AG09319 (cell line): ENCODE measurements at places on chromosomes 13 and 19.

DNA sequence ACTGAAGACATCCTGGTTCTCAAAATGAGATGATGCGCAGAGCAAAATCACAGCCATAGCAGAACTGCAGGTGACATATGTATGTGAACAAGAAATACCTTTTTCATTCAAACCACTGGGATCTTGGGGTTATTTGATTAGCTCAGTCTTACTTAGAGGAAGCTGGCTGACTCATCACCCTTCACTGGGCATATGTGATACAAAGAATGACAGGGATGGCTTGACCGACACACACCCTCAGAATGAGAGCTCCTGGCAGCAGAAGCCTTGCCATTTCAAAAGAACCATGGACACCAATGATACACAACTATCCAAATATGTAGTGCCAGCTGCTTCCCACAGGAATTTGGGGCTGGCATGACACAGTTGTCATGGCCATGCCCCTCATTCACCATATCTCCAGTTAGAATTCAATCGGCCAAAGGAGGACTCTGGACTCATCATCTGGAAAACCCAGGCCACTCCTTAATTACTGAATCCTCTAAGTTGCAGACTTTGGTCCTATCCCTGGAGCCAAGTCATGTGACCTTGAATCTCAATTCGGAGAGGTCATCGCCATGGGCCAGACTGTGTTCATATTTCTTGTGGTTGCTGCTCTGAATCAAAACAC lies 115.8 kb downstream of the KATNAL1 start:
- DNase-seq = no peak

- DNase-seq = no peak
Measured at GRCh38 chr13:97434397-97435201, 630 bp downstream of the RAP2A start.

GRCh38 chr19:54561840-54562239 lies 11.8 kb upstream of the LILRA2 start:
- DNase-seq = no peak

DNA sequence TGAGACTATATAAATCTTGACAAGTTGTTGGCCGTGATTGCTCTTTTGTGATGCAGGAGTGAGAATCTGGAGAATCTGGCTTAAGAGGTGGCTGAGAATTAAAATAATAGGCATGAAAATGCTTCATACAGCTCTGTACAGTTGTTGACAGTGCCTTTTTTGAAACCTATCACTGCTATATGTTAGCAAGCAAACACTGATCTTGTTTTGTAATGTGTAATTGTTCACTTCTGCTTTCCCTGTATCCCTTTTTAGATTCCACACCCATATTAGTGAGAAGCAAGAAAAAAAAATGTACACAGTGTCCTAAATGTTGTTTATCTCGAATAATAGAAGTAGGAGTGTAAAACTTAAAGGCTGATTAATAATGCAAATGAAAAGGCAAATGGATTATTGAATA lies 31.1 kb downstream of the ITM2B start:
- no peak for DNase-seq

DNA sequence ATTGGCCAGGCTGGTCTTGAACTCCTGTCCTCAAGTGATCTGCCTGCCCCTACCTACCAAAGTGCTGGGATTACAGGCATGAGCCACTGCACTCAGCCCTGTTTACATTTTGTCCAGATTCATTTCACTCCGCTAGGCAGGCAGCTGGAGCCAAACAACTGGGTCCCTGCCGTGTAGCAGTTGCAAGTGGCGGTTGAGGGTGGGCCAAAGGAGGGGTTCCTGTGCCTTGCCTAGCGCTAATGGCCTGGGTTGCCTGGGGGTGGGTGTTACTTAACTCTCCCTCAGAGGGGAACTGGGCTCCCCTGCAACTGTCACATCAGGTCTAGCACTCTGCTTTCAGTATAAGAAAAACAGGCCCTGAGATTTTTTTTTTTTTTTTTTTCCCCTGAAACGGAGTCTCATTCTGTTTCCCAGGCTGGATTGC lies 7.4 kb downstream of the ACP5 start:
- no peak for DNase-seq

DNA sequence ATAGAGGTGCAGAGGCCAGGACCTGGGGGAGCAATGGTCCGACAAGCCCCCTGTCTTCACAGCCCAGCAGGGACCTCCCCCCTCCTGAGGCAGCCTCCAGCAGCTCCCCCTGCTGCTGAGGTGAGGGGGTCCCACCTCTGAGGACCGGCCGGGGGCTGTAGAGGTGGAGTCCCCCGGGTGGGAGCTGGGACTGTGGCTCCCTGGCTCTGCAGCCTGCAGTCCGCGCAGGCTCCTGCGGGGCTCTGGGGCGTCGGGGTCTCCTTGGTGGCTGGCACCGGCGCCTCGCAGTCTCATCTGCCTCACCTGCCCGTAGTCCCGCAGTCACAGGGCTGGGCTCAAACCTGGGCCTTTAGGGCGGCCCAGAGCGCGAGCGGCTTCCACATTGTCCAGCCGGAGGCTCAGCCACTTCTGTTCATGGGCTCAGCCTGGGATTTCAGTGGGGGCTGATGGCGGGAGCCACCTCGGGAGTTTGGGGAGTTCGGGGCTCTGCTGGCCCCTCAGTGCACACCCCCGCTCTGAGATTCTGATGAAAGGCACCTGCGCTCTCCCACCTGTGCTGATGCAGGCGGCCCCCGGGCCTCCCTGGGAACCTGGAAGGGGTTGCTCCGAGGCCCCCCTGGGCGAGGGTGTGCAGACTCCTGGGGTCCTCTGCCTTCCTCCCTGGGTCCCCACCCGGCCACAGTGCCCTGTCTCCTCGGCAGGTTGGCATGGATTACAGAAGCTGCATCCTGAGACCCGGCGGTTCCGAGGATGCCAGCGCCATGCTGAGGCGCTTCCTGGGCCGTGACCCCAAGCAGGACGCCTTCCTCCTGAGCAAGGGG lies 7.0 kb upstream of the ZNF554 start:
- no peak for DNase-seq

- DNase-seq = no peak
Measured at GRCh38 chr13:30700364-30700763, 35.0 kb upstream of the ALOX5AP start.

- no peak for DNase-seq
Measured at GRCh38 chr19:51256155-51256625, 5.3 kb downstream of the SIGLECL1 start.

GRCh38 chr19:4409123-4409933 lies 6.9 kb downstream of the CHAF1A start:
- no peak for DNase-seq

GRCh38 chr19:46471116-46471733 lies at the start of gene PNMA8A:
Gene PNMA8A (minus strand): TSS chr19:46471563. CDS start chr19:46471035, 528 bp downstream.
- no peak for DNase-seq

- DNase-seq = no peak
Measured at GRCh38 chr13:40974460-40975407, 44.4 kb downstream of the ELF1 start.

GRCh38 chr13:74661851-74662250 lies 527.6 kb upstream of the KLF12 start:
- DNase-seq = no peak

DNA sequence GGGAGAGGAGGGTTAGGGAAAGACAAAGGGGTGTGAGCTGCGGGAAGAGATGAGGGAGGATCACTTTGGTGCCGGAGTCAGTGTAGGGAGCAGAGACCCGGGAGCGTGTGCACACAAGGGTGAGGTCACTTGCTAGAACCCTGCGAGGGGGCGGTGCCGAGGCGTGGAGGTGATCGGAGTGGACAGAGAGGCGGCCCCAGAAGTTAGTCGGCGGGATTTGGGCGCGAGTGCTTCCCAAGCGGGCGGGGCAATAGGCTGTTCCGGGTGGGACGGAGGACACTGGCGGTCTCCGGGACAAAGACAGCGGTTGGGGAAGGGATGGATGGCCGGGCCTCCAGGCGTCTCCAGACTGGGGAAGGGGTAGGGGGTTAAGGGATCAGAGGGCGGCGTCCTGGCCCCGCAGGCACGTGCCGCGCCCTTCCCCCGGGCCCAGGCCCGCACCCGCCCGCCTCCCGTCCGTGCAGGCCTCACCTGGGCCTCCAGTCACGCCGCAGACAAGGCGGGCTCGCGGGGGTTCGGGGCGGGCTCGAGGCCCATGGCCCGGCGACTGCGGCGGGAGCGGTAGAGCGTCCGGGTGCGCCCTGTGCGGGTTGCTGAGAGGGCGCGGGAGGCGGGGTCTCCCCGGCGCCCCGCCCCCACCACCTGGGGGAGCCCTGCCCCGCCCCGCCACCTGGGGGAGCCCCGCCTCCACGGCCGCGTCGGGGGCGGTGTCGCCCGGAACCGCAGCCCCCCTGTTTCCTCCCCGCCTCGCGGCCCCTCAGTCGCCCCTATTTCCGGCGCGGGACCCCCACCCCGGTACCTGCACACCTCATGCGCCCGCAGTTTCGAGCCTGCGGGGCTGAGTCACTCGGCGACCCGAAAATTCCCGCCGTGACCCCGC lies at the start of gene LPAR2:
LPAR2 (minus strand) TSS at position 600 of the 880 bp plus-strand sequence. CDS start 945 bp downstream, outside the sequence.
- DNase-seq = no peak

DNA sequence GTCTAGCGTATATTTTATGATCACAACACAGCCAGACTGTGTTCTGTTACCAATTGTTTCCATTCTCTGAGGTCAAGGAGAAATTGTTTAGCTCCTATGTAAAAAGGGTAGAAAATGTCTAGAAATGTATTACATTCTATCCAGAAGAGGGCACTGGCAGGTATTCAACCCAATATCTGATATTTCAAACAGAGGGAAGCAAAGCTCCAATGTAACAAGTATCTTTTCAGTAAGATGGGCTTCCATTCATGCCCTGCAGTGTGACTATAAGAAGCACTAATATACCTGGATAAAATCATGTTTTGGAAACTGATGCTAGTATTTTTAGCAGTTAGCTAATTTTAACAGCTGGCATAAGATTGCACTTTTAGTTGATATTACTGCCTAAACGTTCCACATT lies 312.7 kb downstream of the FGF14 start:
- no peak for DNase-seq

GRCh38 chr19:32061315-32061714 lies 284.1 kb upstream of the ZNF507 start:
- DNase-seq = no peak

DNA sequence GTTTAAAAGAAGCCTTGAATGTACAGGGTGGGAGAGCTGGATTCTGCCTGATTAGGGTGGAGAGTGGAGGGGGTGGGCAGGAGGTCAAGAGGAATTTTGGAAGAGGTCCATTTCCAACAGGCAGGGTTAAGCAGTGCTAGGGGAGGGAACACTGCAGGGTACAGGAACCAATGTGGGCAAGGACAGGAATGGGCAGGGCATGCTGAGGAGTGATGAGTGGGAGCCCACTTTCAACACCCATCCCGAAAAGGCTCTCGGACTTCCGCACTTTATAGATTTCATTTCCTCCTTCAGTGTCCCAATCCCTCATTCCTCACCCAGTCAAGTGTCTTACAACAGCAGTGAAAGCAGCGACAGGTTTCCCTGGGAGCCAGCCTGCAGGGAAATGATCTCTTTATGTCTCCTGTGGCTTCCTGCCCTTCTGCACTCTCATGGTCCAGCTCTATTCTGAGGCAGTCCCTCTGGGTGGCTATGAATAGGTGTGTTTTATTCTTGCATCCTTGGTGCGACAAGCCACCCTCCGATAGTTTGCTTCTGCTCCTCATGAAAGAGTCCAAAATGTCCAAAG lies 50.5 kb upstream of the ZNF507 start:
- DNase-seq = no peak

GRCh38 chr13:113034451-113035212 lies 65.6 kb downstream of the MCF2L start:
- peak; percentile 14 for DNase-seq

GRCh38 chr19:1080360-1081161 lies 13.6 kb downstream of the ARHGAP45 start:
- DNase-seq = no peak

DNA sequence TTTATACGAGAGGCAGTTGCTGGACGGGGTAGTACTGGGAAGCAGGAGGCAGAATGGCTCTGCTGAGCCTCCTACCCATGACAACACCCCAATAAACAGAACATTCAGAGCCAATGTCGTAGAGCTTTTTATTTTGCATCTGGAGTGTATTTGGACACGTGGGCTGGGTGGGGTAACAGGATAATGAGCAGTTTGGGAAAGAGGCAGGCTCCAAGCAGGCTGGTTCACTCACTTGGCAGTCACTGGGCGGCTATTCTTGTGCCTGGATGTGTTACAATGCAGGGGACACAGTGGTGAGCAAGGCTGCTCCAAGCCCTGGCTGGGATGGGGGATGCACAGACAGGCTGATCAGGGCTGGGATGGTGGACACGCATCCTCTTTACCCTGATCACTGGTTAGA lies 9.5 kb downstream of the ACTMAP start:
- peak; percentile 78 for DNase-seq

GRCh38 chr19:12785431-12786031 lies 5.8 kb upstream of the JUNB start:
- no peak for DNase-seq

DNA sequence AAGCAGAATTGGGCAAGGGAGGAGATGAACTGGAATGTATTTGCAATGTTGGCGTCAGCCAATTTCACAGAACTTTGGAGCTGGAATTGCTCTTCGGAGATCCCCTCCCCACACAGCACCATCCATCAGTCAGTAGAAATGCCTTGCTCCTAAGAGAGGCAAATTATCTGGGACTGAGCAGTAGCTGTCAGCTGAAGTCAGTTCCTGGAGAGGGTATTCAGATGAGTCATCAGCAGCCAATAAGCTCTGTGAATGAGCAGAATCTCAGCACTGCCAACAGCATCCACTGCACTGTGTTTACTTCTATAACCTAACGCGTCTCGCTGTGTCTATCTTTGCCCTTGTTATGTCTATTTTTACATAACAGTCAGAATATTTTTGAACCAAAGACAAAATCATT lies 213.7 kb downstream of the SLITRK5 start:
- DNase-seq = no peak

DNA sequence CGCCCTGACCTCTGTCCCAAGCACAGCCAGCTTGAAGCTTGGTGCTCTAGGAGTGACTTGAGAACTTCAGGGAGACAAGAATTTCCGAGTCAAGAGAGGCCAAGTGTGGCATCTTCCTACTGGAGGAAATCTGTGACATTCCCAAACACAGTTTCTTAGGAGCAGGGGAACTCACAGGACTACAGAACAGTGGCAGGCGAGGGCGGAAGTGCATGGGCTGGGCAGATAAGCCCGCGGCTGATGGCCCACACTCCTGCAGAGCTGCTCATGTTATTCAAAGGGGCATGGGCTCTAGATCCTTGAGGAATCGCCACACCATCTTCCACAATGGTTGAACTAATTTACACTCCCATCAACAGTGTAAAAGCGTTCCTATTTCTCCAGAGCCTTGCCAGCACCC lies 168.8 kb downstream of the KATNAL1 start:
- no peak for DNase-seq

- no peak for DNase-seq
Measured at GRCh38 chr13:44174769-44175425, 198.7 kb upstream of the SERP2 start.

DNA sequence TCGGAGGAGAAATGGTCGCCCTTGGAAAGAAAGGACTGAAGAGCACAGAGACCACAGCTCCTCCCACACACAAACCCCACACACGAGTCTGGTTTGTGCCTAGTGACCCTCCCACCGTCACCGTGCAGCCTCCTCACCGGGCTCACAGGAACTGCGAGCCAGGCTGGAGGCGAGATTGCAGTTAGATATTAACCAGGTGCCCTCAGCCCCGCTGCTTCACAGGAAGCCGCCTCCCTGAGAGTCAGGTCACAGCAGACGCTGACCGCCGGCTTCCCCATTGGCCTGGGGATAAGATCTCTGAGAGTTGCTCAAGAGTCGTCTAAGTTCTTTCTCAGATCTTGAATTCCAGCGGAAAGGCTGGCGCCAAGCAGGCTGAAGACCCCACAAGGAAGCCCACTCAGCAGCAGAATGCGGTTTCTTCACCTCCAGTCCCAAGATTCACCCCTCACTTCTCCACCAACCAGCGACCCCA lies 870 bp downstream of the ZNF44 start:
- DNase-seq = no peak
